ENCODE measurements at places on chromosomes 11 and 22.

GRCh38 chr11:132655187-132655855 lies 877.0 kb downstream of the OPCML start:
- no peak for DNase-seq

GRCh38 chr11:2737866-2738265 lies 38.1 kb upstream of the KCNQ1OT1 start:
- DNase-seq: no peak

GRCh38 chr11:30717009-30717408 lies 130.9 kb upstream of the MPPED2 start:
- no peak for DNase-seq

DNA sequence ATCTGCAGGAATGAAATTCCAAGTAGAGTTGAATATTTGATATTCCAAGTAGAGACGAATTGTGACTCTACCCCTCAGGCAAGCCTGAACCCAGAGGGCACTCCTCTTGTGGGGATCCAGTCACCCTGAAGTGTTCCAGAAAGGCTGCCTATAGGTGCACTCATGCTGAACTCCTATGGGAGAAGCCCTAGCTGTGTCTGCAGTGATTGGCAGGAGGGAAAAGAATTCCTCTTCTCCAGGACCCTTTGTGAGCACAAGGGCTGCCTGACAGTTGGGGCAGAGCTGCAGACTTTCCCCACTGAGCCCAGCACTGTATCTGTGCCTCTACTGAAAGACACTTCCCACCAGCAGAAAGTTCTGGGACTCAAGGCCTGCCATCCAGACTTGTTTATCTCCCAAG lies 35.0 kb downstream of the BBOX1 start:
- no peak for DNase-seq

DNA sequence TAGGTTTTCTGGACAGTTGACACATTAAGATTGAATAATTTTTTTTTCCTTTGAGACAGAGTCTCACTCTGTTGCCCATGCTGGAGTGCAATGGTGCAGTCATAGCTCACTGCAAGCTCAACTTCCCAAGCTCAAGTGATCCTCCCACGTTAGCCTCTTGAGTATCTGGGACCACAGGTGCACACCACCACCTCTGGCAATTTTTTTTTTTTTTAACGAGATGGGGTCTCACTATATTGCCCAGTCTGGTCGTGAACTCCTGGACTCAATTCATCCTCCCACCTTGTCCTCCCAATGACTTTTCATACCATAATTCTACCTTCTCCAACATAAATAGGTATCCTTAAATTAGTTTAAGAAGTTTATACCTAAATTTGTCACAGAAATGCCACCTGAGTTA lies 8.5 kb downstream of the EIF4ENIF1 start:
- no peak for DNase-seq

- no peak for DNase-seq
Measured at GRCh38 chr11:20444535-20444934, 57.0 kb downstream of the PRMT3 start.

DNA sequence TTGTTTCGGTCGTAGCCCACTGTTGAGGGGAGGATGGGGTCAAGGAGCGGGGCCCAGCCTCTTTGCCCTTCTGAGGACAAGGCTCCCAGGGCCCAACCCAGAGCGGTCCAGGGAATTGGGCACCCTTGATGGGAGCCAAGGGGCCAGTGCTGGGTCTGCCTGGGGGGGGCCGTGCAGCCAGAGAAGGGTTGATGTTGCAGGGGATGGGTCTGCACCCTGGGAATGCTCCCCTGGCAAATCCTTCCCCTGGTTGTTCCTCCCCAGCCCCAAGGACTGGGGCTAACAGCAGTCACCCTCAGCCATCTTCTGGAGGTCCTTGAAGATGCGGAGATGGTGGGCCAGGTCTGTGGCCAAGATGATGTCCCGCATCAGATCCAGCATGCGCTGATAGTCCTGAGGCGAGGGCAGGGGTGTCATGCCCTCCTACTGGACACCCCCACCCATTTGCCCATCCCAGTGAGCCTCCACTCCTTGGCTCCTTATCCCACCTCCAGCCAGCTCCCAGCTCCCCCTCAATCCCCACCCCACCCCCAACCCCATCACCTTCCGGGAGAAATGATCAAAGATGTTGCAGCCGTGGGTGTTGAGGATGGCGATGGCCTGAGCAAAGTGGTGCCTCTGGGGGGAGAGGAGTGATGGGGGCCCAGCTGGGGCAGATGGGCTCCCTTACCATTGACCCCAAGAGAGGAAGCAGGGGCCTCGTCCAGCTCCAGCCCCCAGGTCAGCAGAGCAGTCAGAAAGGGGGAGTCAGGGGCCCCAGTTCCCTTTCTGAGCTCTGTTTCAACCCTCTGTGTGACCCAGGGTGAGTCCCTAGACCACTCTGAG lies 95.0 kb downstream of the PDE2A start:
- no peak for DNase-seq

DNA sequence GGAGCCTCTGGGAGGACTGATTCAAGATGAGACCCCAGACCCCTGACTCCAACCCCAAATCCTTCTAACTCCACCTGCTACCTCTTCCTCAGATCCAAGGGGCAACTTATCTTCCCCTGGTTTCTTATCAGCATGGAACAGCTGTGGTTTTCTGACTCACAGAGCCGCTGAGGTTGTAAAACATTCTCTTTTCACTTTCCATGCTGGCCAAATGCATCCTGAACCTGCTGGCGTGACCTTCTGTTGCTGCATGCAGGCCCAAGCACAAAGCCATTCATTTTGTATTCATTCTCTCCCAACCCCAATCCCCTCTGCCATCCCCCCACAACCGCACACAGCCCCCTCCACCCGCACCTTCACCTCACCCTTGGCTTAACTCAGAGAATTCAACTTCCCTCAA lies 70.3 kb downstream of the SEZ6L start:
- DNase-seq: no peak

- DNase-seq: no peak
Measured at GRCh38 chr11:17354601-17354991, 3.0 kb downstream of the NCR3LG1 start.

GRCh38 chr11:83033371-83033770 lies 38.3 kb downstream of the RAB30 start:
- DNase-seq: no peak

- no peak for DNase-seq
Measured at GRCh38 chr11:87081358-87081757, 43.6 kb downstream of the TMEM135 start.

- DNase-seq: no peak
Measured at GRCh38 chr11:122157653-122158161, 41.7 kb upstream of the BLID start.

Measured in left renal pelvis (tissue), 4 donors.